ENCODE measurements at places on chromosomes 2 and 18.
A peak's percentile ranks its signal among the peaks of the same experiment; 100 is the strongest.

DNA sequence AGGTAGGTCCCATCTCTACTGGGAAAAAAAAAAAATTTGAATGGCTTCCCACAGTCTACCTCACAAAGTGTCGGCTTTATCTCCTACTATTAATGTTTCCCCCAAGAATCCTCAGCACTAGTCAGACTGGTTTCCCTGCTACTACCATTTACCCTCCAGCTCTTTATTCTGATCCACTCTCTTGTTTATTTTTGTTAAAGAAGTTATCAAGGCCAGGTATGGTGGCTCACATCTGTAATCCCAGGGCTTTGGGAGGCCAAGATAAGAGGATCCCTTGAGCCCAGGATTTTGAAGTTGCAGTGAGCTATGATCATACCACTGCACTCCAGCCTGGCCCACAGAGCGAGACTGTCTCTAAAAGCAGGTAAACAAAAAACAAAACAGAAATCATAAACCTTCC is 1275.3 kb downstream of the LRP1B start:
- no peak for DNase-seq

GRCh38 chr18:33116376-33116775 is 324.1 kb downstream of the CCDC178 start:
- no peak for DNase-seq

DNA sequence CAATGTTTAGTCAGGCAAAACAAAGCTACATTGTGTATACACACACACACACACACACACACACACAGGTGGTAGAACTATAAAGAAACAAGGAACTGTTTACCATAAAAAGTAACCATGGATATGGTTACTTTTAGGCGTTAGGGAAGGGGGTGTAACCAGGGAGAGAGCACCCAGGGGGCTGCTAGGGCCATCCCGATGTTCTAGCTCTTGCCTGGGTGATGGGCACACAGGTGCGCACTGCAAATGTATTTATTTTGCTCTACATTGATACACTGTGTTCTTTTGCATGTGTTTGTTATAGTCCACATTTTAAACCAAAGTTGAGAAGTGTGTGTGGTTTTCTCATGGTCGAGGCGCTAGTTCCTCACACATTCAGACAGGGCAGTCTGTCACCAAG is 69.8 kb upstream of the MYCN start:
- no peak for DNase-seq

GRCh38 chr2:135227386-135227785 is 175.3 kb downstream of the RAB3GAP1 start:
- DNase-seq, result peak; percentile 45

DNA sequence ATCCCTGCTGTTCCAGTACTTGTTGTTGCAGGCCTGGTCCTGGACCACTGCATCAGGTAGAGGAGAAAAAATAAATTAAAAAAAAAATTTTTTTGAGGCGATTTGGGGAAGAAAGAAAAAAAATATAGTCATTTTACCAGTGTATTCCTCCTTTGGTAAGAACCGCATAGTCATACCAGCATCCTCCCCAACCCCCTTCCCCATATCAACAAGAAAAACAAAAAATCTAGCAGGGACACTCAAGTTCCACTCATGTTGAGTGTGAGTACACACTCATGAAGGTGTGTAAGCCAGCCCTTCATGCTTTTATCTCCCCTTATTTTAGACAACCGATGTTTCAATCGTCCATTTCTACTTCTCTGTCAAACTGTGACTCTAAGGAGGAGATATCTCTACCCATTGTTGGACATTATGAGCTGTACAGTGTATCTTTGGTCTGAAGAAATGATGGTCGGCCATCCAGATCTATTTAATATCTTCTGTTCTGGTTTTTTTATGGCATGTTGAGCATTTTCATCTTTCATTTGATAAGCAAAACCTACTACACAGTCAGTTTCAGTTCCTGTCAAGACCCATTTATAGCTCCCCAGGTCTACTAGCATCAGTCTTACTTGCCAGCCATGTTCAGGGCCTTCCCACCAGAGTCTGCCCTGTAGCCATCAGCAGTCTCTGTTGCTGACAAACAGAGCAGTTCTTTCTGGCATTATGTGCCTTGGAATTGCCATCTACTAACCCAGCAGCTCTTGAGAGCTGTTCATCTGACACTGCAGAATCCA is 20.0 kb downstream of the ELP2 start:
- DNase-seq, result no peak
